ENCODE measurements at places on chromosomes 13 and 19.

- no peak overlapping the region for H3K27ac ChIP-seq
- no peaks in the 10 kb centered on the region for H3K27me3 ChIP-seq
- peaks cover 3% of the 10 kb centered on the region for H3K36me3 ChIP-seq
- DNase-seq, result no peak
Measured at GRCh38 chr19:48102870-48103751, 7.5 kb downstream of the PLA2G4C start.

DNA sequence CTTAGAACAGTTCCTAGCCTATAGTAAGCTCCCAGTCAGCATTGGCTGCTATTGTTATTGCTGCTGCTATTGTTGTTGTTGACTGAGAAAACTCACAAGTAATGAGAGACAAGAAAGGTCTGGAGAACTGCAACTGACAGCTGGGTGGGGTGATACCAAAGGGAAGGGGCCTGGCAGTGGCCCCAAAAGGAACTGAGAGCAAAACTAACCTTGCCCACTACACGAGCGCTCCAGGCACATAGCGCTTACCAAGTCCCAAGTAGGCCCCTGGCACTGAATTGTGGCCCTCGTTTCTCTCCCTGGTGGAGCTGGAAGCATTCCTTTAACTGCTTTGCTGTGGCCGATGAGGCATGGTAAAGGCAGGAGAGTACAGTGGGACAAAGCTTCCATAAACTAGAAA is 59.7 kb downstream of the KCTD12 start:
- H3K36me3 ChIP-seq, result no peaks in the 10 kb centered on the region
- DNase-seq, result no peak
- no peak overlapping the region for H3K27ac ChIP-seq

- peaks cover 7% of the 10 kb centered on the region for H3K4me1 ChIP-seq
- no peak overlapping the region for H3K4me3 ChIP-seq
- no peak overlapping the region for H3K27ac ChIP-seq
- no peaks in the 10 kb centered on the region for H3K36me3 ChIP-seq
- no peak for DNase-seq
Measured at GRCh38 chr19:39135701-39136100, 10.1 kb downstream of the PAK4 start.

DNA sequence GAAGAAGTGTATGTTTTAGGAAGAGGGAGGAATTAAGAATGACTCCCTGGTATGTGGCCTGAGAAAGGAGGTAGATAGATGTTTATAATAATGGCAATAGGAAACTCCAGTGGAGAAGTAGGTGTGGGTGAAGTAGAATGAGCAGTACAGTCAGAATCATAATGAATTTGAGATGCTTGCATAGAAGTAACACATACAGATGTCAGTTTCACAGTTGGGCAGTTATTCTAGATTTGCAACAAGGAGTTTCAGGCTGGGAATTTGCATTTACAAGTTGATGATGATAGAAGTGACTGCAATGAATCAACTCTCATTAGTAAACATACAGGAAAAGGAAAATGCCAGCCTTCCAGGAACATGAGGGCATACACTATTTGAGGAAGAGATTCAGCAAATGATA is 149.0 kb downstream of the SLITRK1 start:
- no peaks in the 10 kb centered on the region for H3K36me3 ChIP-seq
- H3K27ac ChIP-seq, result no peak overlapping the region
- no peak overlapping the region for H3K4me3 ChIP-seq
- no peaks in the 10 kb centered on the region for H3K4me1 ChIP-seq

- H3K27me3 ChIP-seq, result peaks cover 2% of the 10 kb centered on the region
- peak overlapping the region; percentile 85 for H3K4me3 ChIP-seq
Measured at GRCh38 chr13:100589178-100589725, 663 bp upstream of the GGACT start.

DNA sequence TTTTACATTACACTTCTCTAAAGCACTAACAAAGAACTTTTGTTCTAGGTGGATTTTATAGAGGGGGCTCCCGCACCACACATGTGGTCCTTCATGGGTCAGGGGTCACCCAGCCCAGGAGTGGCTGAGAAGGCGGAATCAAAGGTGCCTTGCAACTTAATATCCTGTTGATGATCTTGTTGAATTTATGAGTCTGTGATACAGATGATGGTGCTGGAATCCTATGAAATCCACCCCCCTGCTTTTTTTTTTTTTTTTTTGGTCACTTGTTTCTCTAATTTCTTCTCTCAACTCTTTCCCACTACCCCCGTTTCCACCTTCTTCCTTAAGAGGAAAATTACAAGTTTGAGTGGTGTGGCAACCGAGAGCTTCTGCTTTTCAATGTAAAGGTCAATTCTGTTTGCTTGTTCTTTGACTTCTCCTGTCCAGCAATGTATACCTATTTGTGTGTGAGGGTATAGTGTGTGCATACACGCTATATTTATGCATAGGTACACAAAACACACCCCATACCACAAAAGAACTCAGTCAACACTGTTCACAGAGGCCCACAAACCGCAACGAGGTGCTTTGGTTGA is 4.2 kb upstream of the ZIC2 start:
- no peak overlapping the region for H3K27ac ChIP-seq
- no peak overlapping the region for H3K4me3 ChIP-seq
- H3K27me3 ChIP-seq, result peaks cover 69% of the 10 kb centered on the region
- no peaks in the 10 kb centered on the region for H3K36me3 ChIP-seq
- H3K4me1 ChIP-seq, result no peaks in the 10 kb centered on the region

- H3K27ac ChIP-seq, result no peak overlapping the region
- H3K27me3 ChIP-seq, result no peaks in the 10 kb centered on the region
- H3K4me1 ChIP-seq, result no peaks in the 10 kb centered on the region
Measured at GRCh38 chr13:52949742-52950141, 78.9 kb upstream of the OLFM4 start.

DNA sequence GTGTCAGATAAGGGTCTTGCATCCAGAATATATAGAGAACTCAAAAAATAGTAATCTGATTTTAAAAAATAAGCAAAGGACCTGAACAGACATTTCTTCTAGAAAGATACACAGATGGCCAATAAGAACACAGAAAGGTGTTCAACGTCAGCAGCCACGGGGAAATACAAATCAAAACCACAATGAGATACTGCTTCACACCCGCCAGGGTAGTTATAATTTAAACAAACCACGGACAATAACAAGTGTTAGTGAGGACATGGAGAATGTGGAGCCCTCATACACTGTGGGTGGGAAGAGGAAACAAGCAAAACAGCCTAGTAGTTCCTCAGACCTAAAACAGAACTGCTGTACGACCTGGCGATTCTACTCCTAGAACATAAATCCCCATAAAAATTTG is 26.7 kb upstream of the NAPA start:
- H3K4me3 ChIP-seq, result no peak overlapping the region
- peaks cover 11% of the 10 kb centered on the region for H3K4me1 ChIP-seq
- H3K27ac ChIP-seq, result peak overlapping the region; percentile 35
- H3K27me3 ChIP-seq, result peaks cover 14% of the 10 kb centered on the region
- H3K36me3 ChIP-seq, result no peaks in the 10 kb centered on the region

- H3K27ac ChIP-seq, result peak within 1 kb of the TSS; percentile 99
- H3K4me3 ChIP-seq, result peak within 1 kb of the TSS; percentile 98
- H3K4me1 ChIP-seq, result peaks cover 5% of the 10 kb centered on the region
- no peaks in the 10 kb centered on the region for H3K27me3 ChIP-seq
- no peak for DNase-seq
- no peaks in the 10 kb centered on the region for H3K36me3 ChIP-seq
Measured at GRCh38 chr19:48719263-48720171, at the start of gene MAMSTR. TSS of gene MAMSTR (minus strand) at chr19:48719725. CDS start at chr19:48719031, 694 bp downstream.

- H3K4me1 ChIP-seq, result peaks cover 5% of the 10 kb centered on the region
- H3K4me3 ChIP-seq, result no peak overlapping the region
- DNase-seq, result no peak
- peaks cover 28% of the 10 kb centered on the region for H3K27me3 ChIP-seq
- H3K27ac ChIP-seq, result no peak overlapping the region
- H3K36me3 ChIP-seq, result no peaks in the 10 kb centered on the region
Measured at GRCh38 chr13:97140611-97141010, 81.5 kb upstream of the MBNL2 start.

GRCh38 chr19:19388568-19389555 is 16.6 kb upstream of the GATAD2A start:
- H3K4me1 ChIP-seq, result peaks cover 50% of the 10 kb centered on the region
- H3K27ac ChIP-seq, result peak overlapping the region; percentile 13
- peaks cover 20% of the 10 kb centered on the region for H3K36me3 ChIP-seq
- H3K27me3 ChIP-seq, result no peaks in the 10 kb centered on the region
- DNase-seq, result no peak

DNA sequence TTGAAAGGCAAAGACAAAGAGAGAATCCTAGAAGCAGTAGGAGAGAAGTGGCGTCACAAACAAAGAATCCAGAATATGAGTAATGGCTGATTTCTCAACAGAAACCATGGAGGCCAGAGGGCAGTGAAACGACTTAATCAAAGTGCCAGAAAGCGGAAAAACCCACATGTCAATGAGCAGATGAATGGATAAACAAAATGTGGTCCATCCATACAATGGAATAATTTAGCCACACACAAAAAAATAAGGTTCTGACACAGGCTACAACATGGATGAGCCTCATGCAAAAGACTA is 52.2 kb upstream of the RANBP3 start:
- H3K36me3 ChIP-seq, result peaks cover 2% of the 10 kb centered on the region
- no peaks in the 10 kb centered on the region for H3K27me3 ChIP-seq
- no peak overlapping the region for H3K27ac ChIP-seq
- H3K4me1 ChIP-seq, result no peaks in the 10 kb centered on the region
- no peak for DNase-seq
- no peak overlapping the region for H3K4me3 ChIP-seq

GRCh38 chr13:51721496-51721895 is 82.5 kb downstream of the DHRS12 start:
- no peak for DNase-seq
- peaks cover 4% of the 10 kb centered on the region for H3K36me3 ChIP-seq
- no peaks in the 10 kb centered on the region for H3K27me3 ChIP-seq

DNA sequence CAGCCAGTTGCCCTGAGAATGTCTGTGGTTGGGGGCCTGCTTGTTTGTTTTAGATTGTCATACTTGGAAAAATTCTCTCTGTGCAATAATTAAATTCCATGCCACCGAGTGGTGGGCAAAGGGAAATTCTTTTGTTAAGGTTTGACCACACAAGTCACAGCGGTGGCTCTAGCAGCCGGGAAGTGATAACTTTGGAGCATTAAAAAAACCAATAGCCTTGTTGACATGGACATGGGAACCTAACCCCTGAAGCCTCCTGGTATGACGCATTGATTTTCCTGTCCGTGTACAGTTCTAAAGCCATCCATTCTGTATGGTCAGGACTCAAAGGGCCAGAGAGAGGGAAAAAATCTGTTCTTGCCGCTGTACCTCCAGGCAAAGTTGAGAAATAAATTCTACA is 384.9 kb upstream of the ZNF507 start:
- H3K36me3 ChIP-seq, result no peaks in the 10 kb centered on the region
- no peak for DNase-seq
- H3K4me1 ChIP-seq, result no peaks in the 10 kb centered on the region
- H3K27ac ChIP-seq, result no peak overlapping the region

DNA sequence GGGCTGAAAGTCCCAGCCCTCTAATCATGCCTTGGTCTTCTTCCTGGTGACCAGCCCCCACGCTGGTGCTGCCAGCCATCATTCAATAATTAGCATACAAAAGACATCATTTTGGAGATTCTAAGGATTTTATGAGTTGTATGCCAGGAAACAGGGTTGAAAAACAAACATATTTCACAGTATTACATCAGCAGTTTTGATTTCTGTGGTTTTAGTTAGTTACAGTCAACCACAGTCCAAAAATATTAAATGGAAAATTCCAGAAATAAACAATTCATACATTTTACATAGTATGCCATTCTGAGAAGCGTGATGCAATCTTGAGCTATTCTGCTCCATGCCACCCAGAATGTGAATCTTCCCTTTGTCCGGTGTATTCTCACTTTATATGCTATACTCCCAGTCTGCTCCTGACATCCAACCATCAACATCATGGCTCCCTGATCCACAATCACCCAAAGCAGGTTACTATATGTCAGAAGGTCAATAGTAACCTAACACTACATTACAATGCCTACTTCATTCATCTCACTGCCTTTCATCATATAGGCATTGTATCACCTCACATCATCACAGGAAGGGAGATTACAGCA is 49.2 kb downstream of the STOML3 start:
- H3K4me3 ChIP-seq, result no peak overlapping the region
- no peaks in the 10 kb centered on the region for H3K27me3 ChIP-seq
- H3K36me3 ChIP-seq, result no peaks in the 10 kb centered on the region
- no peak for DNase-seq
- H3K4me1 ChIP-seq, result peaks cover 1% of the 10 kb centered on the region
- H3K27ac ChIP-seq, result no peak overlapping the region

DNA sequence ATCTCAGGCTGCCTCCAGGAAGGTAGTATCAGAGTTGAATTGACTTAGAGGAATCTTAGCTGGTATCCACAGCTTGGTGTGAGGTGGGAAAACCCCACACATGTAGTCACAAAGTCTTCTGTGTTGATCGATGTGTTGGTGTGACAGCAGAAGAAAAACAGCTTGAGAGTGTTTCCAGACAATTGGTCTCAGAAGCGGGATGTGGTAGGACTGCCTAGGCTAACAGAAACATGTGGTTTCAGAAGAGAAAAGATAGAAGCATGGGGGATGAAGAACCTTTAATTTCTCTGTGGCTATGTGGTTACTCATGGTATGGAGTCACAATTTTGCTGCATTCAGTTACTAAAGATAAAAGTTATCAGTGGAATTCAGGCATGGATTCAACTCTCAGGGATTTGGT is 134.7 kb upstream of the SLITRK5 start:
- no peaks in the 10 kb centered on the region for H3K4me1 ChIP-seq
- no peaks in the 10 kb centered on the region for H3K36me3 ChIP-seq
- DNase-seq, result no peak
- no peaks in the 10 kb centered on the region for H3K27me3 ChIP-seq

- peaks cover 29% of the 10 kb centered on the region for H3K27me3 ChIP-seq
- H3K36me3 ChIP-seq, result no peaks in the 10 kb centered on the region
- H3K4me3 ChIP-seq, result no peak within 1 kb of the TSS
- no peaks in the 10 kb centered on the region for H3K4me1 ChIP-seq
Measured at GRCh38 chr19:46296722-46297461, at the start of gene HIF3A. TSS of gene HIF3A (plus strand) at chr19:46297042. CDS start at chr19:46297077, 35 bp downstream.

- H3K36me3 ChIP-seq, result no peaks in the 10 kb centered on the region
- DNase-seq, result no peak
- no peak overlapping the region for H3K4me3 ChIP-seq
- H3K27me3 ChIP-seq, result peaks cover 23% of the 10 kb centered on the region
- no peak overlapping the region for H3K27ac ChIP-seq
Measured at GRCh38 chr13:43911278-43911677, 31.6 kb downstream of the LACC1 start.

DNA sequence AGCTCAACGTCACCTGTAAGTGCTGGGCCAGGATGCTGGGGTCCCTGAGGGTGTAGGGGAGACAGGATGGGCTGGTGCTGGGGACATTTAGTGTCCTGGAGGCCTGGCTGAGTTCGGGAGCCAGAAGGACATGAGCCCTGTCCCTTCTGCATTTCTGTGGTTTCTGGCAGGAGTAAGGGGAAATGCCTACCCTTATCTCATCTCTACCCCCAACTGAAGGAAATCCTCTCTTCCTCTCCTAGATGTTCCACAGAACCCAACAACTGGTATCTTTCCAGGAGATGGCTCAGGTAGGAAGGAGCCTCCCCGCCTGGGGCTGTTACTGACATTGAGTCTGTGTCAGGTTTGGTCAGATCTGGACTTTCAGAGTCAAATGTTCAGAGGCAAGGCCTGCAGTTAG is 1.2 kb downstream of the CD33 start:
- H3K4me3 ChIP-seq, result peak overlapping the region; percentile 79
- DNase-seq, result no peak
- H3K27me3 ChIP-seq, result peaks cover 33% of the 10 kb centered on the region
- H3K4me1 ChIP-seq, result peaks cover 40% of the 10 kb centered on the region
